HEK293T (cell line): ENCODE measurements at places on chromosomes 6 and 20.

DNA sequence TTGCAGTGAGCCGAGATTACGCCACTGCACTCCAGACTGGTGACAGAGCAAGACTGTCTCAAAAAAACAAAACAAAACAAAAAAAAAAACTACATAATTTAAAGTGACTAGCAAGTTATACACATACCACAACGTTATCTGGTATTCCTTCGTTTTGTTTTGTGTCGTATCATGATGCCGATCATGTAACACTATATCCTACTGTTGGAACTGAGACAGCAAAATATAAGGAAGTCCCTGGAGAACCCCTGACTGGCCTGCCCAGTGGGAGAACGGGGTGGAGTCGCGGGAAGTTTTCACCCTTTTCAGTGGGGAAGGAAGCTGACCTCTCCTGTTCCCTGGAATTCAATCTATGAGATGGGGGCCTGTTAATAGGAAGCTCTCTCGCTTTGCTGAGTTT lies 15.1 kb downstream of the SOX4 start:
- DNase-seq = peak; percentile 21

- DNase-seq = peak; percentile 88
These were observed 43.0 kb upstream of the PTGIS start for GRCh38 chr20:49610691-49611538.

GRCh38 chr6:148513145-148514071 lies 170.8 kb downstream of the SASH1 start:
- DNase-seq = no peak

- no peak for DNase-seq
These were observed 34.8 kb downstream of the HFE start for GRCh38 chr6:26122005-26122388.

DNA sequence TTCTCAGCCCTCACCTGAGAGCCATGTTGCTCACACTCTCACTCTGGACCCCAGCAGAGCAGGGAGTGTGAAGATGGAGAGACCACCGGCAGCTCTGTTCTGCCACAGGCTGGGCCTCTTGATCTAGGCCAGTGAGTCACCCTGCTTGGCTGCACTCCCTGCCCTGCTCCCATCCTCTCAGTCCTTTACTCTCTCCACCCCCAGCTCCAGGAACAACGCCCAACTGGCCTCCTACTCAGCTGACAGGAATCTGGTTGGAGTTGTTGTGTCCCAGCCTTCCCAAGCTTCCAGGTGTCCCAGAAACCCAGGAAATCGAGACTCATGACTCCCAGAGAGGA lies at the start of gene PSORS1C1:
Gene PSORS1C1, plus strand, starts transcription at position 260 of the 338 bp plus-strand sequence. CDS start 14,833 bp downstream, outside the sequence.
- DNase-seq = no peak

DNA sequence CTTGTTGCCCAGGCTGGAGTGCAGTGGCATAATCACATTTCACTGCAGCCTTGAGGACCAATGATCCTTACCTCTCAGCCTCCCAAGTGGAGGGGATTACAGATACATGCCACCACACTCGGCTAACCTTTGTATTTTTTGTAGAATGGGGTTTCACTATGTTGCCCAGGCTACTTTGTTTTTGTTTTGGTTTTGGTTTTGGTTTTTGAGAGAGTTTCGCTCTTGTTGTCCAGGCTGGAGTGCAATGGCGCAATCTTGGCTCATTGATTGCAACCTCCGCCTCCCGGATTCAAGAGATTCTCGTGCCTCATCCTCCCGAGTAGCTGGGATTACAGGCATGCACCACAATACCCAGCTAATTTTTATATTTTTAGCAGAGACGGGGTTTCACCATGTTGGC lies 105.5 kb downstream of the BMP7 start:
- no peak for DNase-seq

- no peak for DNase-seq
These were observed 39.3 kb downstream of the DTNBP1 start for GRCh38 chr6:15623276-15624116.

DNA sequence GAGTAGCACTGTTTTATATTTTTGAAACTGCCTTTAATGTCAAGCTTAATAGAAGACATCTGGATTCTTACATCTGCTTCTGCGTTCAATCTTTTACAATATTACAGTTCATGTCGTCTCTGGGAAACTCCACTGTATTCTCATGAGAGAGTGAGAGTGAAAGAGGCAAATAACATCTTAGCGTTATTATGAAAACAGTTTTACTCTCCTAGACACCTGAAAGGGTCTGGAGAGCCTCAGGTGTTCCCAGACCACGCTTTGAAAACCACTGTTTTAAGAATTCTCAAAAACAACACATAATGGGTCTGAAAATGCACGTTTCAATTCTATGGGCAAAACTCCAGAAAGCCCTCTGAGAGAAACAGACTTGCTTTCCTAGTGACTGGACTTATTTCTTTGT lies 63.3 kb downstream of the ARHGAP18 start:
- DNase-seq = no peak

GRCh38 chr6:26022132-26022472 lies 59.5 kb downstream of the TRIM38 start:
- peak; percentile 47 for DNase-seq

DNA sequence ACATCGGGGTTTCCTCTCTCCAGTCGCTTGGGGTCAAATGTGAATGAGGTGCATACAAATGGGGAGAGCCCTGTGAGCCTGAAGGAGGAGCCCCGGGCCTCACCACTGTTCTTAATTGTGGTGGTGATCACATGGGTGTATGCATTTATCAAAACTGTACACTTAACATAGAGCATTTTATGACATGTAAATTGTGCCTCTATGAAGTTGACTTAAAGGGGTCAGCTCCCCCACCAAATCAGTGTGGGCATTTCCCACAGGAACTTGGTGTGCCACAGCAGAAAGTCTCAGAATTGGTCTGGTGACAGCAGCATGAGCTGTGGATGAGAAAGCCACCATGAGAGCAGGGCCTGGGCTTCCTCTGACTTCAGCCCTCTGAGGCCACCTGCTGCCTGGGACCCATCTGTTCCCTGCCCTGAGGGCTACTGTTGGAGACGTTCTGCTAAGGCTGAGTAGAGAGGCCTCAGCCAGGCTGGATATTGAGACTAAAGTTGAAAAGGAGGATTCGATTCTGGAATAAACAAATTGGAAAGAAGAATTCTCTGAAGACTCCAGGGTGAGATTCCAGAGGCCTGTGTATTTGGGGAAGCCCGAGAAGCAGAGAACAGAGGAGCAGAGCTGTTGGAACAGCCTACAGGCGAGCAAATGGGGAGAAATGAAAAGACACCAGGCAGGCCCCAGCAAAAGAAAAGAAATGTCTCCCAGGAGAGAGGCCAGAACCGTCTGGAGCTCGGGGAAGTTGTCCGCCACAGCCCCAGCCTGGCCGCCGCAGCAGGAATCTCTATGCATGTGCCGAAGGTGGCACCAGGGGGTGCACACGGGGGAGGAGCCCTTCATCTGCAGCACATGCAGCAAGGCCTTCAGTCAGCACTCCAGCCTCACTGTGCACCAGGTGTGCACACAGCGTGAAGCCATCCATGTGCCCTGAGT lies 37.6 kb upstream of the XRN2 start:
- no peak for DNase-seq

- DNase-seq = no peak
These were observed 21.4 kb downstream of the HLA-F start for GRCh38 chr6:29744621-29745020.

DNA sequence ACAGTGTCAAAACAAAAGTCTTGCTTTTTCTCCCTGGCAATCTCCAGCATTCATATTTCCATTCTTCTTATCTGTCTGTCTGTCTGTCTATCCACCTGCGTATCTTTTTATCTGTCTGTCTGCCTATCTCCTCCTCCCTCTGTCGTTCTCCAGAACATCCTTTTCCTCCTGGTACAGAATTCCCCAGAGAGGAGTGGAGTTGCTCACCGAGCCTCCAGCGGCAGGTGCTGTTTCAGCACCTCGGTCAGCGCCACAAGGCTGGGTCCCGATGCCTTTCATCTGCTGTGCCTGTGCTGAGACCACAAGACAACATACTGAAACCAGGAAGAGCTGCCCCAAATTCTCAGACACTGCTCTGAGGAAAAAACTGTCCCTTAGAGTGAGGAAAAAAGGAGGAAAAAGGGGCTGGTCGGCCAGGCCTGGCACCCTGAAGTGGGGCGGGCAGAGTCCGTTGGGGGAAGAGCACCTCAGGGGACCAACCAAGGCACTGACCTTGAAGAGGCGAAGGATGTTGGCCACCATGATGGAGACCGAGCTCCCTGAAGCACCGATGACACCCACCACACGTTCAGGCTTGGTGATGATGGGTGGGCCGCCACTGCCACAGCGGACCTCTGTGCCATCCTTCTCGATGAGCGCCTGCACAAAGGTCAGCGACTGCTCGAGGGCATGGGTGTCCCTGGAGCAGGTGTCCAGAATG lies 13.3 kb downstream of the GRM4 start:
- DNase-seq = peak; percentile 70

DNA sequence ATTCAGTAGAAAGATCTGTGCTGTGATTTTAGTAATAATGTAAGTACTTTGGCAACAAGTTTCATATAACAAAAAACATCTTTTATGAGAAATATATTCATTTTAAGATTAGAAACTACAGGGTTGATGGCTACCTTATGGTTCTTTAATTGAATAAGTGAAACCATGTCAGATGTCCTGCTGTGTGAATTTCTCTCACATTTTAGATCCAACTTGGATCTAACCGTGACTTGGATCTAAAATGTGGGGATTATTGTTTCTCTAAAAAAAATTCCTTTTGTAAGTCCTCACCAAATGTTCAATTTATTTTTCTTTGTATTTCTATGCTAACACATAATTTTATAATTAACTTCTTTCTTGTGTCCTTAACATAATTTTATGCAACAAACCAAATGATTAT lies 30.4 kb downstream of the ZC2HC1B start:
- no peak for DNase-seq

DNA sequence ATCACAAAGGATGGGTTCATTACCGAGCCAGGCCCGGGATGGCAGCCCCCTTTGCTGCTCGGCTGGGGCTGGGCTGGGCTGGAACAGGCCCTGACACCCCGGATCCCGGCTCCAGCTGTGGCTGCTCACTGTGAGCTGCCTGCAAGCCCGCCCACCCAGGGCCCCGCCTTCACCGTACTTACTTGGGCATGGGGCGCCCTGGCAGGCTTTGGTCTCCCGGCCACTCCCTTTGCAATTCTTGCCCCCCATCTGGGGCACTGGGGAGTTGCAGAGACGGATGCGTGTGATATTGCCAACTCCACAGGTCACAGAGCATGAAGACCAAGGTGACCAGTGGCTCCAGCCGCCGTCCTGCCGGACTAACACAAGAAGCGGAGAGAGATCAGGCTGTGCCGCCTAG lies 16.7 kb downstream of the THBS2 start:
- DNase-seq = no peak

GRCh38 chr6:167825332-167826229 lies 1.1 kb upstream of the AFDN start:
- DNase-seq = peak; percentile 75

DNA sequence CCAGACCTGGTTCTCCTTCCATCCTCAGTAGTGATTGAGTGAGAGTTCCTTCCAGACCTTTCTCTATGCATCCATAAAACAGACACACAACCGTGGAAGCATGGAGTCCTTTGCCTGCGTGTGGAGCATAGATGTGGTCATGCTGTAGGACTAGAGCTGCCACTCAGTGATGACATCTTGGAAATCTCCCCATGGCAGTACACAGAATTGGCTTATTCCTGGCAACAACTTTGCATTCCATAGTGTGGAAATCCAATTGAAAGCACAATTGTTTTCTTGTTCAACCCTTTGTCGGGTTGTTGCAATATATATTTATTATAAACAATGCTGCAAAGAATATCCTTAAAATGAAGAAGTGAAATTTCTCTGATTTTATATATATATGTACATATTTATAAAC lies 547.8 kb downstream of the CDH26 start:
- DNase-seq = no peak

- DNase-seq = no peak
These were observed 209.0 kb downstream of the TTLL2 start for GRCh38 chr6:167533851-167534250.

- no peak for DNase-seq
These were observed 162.2 kb downstream of the SMOC2 start for GRCh38 chr6:168603234-168603633.

DNA sequence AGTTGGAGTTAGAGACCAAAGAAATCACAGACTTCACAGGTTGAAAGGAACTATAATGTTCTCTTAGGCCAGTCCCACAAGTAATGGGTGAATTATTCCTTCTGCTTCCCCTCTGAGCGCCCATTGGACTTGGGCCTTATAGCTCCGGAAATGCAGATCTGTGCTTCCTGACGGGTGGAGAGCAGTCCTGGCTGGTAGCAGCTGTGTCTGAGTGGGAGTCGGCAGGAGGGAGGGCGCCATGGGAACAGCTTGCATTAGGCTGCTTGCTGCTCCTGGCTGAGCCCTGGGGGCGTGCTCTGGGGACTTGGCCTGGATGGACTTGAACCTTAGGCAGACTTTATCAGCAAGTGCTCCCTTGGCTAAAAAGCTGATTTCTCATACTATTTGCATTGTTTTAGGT lies 18.4 kb upstream of the NUP153 start:
- DNase-seq = peak; percentile 47

GRCh38 chr20:63652192-63652980 lies 838 bp downstream of the STMN3 start:
- DNase-seq = peak; percentile 29

- no peak for DNase-seq
These were observed 62.4 kb downstream of the E2F3 start for GRCh38 chr6:20464041-20464440.

GRCh38 chr6:151885234-151885633 lies 77.8 kb downstream of the ESR1 start:
- no peak for DNase-seq

DNA sequence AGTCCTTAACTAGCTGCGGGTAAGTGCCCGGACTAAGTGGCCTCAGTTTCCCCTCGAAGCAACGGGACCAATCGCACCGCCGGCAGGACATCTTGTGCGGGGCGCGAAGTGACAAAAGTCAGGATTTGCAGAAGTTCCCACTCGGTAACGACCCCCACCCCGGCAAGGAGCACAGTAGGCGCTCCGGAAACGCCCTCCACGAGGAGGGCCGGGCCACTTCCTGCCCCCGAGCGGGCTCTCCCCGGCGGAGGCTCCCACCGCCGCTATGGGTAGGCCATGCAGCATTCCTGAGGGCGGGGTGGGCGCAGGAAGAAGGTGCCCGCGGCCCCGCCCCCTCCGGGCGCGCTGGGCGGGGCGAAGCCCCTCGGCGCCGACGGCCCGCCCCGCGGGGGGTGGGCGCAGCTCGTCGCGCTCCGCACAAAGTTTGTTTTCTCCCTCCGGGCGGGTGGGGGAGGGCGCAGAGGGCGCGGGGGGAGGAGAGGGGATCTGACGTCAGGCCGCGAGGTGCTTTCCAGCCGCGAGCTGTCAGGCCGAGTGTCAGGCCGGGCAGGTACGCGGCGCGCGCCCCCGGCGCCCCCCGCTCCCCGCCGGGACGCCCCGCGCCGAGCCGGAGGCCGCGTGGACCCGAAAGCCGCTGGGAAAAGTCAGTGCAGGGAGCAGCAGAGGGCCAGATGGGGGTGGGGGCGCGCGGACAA lies at the start of gene TGIF2:
Gene TGIF2, plus strand, starts transcription at position 495 of the 695 bp plus-strand sequence. CDS start 5,178 bp downstream, outside the sequence.
- peak; percentile 97 for DNase-seq

- DNase-seq = no peak
These were observed 16.8 kb downstream of the BCL2L1 start for GRCh38 chr20:31705598-31706597.
